ENCODE measurements at places on chromosomes 12 and 14.

DNA sequence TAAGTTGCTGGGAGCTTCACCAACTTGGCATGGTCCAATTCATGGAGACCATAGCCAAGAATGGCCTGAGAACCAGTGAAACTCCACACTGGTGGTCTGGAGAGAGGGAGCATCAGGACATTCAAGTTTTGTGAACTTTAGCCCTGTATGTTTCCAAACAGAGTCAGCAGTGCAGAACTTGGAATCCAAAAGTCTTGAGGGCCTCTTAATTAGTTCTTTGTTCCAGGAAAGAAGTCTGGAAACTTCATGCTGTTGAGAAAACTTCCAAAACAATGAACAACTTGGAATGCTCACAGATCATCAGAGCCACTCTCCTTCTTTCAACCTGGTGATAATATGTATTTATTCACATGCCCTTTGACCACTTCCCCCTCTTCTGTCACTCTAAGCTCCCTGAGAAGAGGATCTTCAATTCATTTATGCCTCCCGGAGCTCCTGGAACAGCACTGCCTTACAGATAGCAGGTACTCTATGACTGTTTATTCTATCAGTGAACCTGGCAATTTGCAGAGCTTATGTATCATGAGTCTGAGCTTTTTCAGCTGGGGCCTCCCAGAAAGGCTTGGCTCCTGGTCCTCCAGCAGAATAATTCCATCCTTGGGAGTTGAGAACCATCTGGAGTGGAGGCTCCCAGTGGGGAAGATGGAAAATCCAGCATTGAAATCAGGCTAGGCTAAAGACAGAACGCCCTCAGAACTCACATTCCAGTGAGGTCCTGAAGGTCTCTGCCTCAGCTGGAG lies 191.4 kb downstream of the KTN1 start:
- no peak for DNase-seq

GRCh38 chr12:132605892-132606291 lies 4.5 kb downstream of the LRCOL1 start:
- no peak for DNase-seq

DNA sequence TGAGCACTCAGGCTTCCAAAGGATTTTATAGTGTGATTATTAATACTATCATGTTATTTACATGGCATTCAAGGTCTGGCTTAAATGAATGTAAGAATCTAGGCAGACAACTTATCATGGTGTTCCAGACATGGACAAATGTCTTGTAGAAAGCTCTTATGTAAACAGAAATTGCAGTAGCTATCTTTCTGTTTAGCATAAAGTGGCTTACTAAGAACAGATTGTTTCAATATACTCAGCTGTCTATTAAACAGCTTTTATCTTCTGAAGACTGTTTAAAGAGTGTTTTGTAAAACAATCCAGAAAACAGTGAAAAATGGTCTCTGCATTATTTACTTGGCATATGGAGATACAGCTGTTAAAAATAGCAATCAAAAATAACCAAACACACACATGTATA lies 1061.8 kb upstream of the SEL1L start:
- DNase-seq, result no peak

DNA sequence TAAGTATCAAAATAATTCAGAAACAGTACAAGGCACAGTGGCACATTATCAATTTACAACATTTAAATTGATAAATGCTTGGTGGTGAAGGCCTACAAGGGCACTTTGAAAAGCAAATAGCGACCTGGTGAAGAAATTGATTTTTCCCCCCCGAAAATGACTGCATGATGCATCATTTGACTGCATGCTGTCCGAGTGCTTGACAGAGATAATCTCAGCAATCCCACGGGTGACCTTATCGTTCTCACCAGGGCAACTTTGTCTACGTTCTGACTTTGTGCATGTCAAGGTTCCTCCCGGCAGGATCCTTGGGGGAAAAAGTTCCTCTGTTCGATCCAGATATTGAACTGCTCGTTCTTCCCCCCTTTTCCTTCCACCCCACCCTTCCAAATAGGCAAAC lies 384.8 kb downstream of the EGLN3 start:
- no peak for DNase-seq

GRCh38 chr12:19957308-19958125 lies 410.8 kb upstream of the PDE3A start:
- no peak for DNase-seq

DNA sequence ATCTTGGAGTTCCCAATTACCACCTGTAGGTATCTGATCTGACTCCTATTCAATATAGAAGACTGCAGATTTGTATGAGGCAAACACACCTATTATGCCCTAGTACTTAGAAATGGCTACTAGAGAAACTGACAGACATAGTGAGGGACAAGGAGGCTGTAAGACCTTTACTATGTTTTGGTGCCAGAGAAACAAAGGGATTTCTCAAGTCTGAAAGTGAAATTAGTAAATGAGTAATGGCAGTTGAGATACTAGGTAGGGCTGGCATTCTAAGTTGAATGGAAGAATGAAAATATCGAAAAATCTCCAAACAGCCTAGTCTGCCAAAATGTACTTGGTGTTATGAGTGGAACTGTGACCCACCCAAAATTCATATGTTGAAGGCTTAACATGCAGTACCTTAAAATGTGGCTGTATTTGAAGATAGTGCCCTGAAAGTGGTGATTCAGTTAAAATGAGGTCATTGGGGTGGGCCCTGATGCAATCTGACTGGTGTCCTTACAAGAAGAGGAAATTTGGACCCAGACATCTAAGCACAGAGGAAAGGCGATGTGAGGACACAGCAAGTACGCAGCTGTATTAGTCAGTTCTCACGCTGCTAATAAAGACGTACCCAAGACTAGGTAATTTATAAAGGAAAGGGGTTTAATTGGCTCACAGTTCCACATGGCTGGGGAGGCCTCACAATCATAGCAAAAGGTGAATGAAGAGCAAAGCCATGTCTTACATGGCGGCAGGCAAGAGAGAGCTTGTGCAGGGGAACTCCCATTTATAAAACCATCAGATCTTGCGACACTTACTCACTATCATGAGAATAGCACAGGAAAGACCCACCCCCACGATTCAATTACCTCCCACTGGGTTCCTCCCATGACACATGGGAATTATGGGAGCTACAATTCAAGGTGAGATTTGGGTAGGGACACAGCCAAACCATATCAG lies 127.0 kb downstream of the APAF1 start:
- DNase-seq, result no peak

DNA sequence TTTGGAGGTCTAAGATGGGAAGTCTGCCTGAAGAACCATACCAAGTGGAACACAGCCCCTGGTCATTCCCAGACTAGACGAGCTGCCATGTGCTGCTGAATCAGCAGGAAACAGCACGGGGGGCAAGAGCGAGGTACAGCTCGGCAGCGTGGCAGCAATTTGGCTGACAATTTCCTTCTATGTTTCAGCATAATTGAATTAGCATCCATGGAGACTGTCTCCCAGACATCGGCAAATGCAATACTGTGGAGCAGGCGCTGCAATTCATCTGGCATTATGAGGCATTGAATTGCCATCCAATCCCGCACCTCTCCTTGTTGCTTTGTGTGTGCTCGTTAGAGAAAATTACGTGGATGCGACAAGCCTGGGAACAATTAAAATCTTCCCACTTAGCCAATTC lies 46.0 kb upstream of the CCDC60 start:
- no peak for DNase-seq

GRCh38 chr12:48142818-48143674 lies 14.3 kb downstream of the ASB8 start:
- DNase-seq, result no peak

DNA sequence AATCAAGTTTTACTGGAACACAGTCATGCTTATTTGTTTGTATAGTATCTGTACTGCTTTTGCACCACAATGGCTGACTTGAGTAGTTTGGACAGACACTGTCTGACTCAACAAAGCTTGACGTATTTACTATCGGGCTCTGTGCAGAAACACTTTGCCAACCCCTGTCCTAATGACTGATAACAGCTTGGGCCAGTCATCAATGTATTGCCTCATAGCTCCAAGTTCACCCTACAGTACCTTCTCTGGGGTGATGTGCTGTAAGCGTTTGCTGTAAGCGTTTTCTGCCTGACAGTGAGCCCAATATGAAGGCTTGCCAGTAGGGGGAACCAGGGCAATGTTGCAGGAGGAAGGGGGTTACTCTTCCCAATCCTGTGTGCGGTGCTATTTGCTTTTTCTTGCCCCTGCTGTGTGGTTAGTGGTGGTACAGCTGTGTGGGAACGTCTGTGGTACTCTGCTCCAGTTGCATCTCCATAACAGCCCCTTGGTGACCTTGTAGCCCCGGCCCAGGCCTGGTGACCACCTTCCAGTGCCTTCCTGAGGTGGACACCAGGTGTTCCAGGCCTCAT lies 5.4 kb upstream of the CCDC177 start:
- peak; percentile 44 for DNase-seq

- DNase-seq, result no peak
These were observed 50.9 kb upstream of the BCL2L14 start for GRCh38 chr12:12019881-12020280.
